Thymus (tissue), 14 donors: ENCODE measurements at places on chromosomes 2 and 18. TPM values are rescaled to one million over a fixed set of nuclear protein-coding genes. Genes with fewer than 3 reads are reported as not detected.

PNO1 gene
- 13.9 TPM for total RNA-seq

GNLY gene
- 1.7 TPM for total RNA-seq

DNA sequence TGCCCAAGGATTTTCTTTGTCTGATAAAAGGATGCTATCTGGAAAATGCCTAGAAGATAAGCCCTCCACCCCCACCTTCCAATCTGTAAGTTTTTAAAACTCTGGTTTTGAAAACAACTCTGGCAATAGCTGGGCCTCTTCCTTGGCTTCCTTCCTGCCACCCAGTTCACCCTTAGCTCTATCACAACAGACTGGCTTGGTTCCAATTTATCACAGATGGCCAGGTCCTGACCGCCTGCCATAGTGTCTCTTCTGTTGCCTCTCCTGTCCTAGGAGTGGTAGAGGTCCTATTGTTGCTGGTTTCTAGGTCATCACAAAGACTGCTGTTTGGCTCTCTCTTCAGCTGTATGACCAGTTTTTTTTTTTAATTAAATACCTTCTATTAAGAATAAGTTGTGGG is 1727.9 kb upstream of the SLC39A10 start:
- no peaks in the 10 kb centered on the region for H3K4me1 ChIP-seq
- no peak overlapping the region for H3K4me3 ChIP-seq
- H3K27ac ChIP-seq: no peak overlapping the region
- no peak for DNase-seq
- H3K36me3 ChIP-seq: no peaks in the 10 kb centered on the region
- no peaks in the 10 kb centered on the region for H3K27me3 ChIP-seq

DNA sequence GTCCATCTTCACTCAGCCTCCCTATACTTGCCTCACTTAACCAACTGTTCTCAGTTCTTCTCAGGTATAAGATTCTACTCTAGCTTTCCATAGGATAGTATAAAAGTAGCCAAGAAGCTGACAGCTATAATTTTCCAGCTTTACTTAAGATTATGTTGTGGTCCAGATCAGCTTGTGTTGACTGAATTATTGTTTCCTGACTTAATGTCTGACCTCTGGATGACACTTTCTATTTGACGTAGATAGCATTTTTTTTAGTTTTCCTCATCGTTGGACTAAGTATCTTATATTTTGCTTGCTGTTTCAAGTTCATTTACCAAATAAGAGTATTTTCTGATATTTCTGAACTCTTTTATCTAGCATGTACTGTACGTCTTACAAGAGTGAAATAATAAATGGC is 1272.5 kb upstream of the CDH2 start:
- H3K27ac ChIP-seq: no peak overlapping the region
- no peak overlapping the region for H3K4me3 ChIP-seq
- no peak for DNase-seq
- no peaks in the 10 kb centered on the region for H3K4me1 ChIP-seq
- no peaks in the 10 kb centered on the region for H3K36me3 ChIP-seq
- H3K27me3 ChIP-seq: no peaks in the 10 kb centered on the region

- H3K27me3 ChIP-seq: no peaks in the 10 kb centered on the region
- DNase-seq: no peak
- H3K36me3 ChIP-seq: no peaks in the 10 kb centered on the region
- no peak overlapping the region for H3K4me3 ChIP-seq
These were observed 756.7 kb downstream of the SOCS6 start for GRCh38 chr18:71045331-71046065.

GRCh38 chr2:204135752-204136151 is 199.2 kb downstream of the ICOS start:
- no peak for DNase-seq
- no peaks in the 10 kb centered on the region for H3K36me3 ChIP-seq
- H3K4me1 ChIP-seq: no peaks in the 10 kb centered on the region

- H3K4me1 ChIP-seq: no peaks in the 10 kb centered on the region
- H3K4me3 ChIP-seq: no peak overlapping the region
- no peak overlapping the region for H3K27ac ChIP-seq
- no peaks in the 10 kb centered on the region for H3K27me3 ChIP-seq
These were observed 680.7 kb downstream of the EPHA4 start for GRCh38 chr2:220891405-220891804.
